ENCODE measurements at places on chromosomes 4 and X.

GRCh38 chrX:105765691-105766090, 56.6 kb upstream of the NRK start:
- DNase-seq = no peak

- DNase-seq = no peak
These were observed 20.6 kb downstream of the CCNQ start for GRCh38 chrX:153578200-153578835.

GRCh38 chrX:109830704-109831206, 97.7 kb upstream of the ACSL4 start:
- DNase-seq = no peak

- DNase-seq = no peak
These were observed 24.8 kb downstream of the HHIP start for GRCh38 chr4:144670776-144671175.

GRCh38 chr4:183591301-183591700, 67.7 kb downstream of the RWDD4 start:
- no peak for DNase-seq

- DNase-seq = no peak
These were observed 59.3 kb upstream of the RPL34 start for GRCh38 chr4:108561116-108561515.

All from activated CD4-positive, alpha-beta T cell treated with anti-CD3 and anti-CD28 coated beads, Interleukin-2, amount 10 ng/mL, durations not matched to agents 7 days and 5 days (primary cell).